Activated T-cell treated with anti-CD3 and anti-CD28 coated beads, Interleukin-2, amount 50 U/mL, for 4 hours (primary cell): ENCODE measurements at places on chromosomes 2 and 18.
A peak's percentile ranks its signal among the peaks of the same experiment; 100 is the strongest.

- DNase-seq: no peak
Observed at GRCh38 chr2:24919506-24920097, 435 bp downstream of the ADCY3 start.

- no peak for DNase-seq
Observed at GRCh38 chr2:226983895-226984749, 148.3 kb downstream of the RHBDD1 start.

GRCh38 chr18:77068321-77069312, 64.0 kb downstream of the MBP start:
- DNase-seq: peak; percentile 33

DNA sequence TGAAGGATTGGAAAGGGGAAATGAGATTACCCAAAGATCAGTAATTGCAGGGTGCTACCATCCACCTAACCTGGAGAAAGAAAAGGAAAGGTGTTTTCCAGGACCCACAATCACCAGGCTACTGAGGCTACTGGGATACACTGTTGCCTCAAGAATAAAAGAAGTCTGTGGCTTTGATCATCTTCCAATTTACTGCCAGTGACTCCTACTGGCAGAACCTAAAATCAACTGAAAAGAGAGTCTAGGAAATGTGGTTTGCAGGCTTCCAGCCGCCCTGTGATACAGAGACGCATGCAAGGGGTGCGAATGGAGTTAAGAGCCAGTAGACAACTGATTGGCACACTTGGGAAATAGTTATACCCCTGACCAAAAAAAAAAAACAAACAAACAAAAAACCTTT, 16.6 kb upstream of the TTL start:
- no peak for DNase-seq

DNA sequence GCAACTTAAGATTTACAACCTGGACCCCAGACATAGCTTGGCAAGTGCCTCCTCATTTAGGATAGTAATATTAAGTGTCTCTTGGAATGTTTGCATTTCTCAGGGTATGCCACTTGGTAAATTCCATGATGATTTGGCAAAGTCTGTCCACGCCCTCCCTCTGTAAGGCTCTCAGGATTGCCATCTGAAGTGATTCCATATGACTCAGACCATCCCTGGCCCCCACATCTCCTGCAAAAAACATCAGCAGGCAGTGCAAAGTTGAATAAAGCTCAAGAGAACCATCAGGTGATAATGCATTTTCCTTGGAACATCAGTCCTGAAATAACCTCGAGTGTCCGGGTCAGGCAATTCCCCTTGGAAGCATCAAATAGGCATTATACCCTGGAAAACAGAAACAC, 27.1 kb upstream of the PIEZO2 start:
- DNase-seq: no peak

GRCh38 chr18:6624271-6624660, 105.2 kb upstream of the ARHGAP28 start:
- DNase-seq: no peak

GRCh38 chr18:13266218-13267100, 47.9 kb downstream of the LDLRAD4 start:
- DNase-seq: no peak

GRCh38 chr2:144524118-144525009, 4.4 kb upstream of the ZEB2 start:
- no peak for DNase-seq

DNA sequence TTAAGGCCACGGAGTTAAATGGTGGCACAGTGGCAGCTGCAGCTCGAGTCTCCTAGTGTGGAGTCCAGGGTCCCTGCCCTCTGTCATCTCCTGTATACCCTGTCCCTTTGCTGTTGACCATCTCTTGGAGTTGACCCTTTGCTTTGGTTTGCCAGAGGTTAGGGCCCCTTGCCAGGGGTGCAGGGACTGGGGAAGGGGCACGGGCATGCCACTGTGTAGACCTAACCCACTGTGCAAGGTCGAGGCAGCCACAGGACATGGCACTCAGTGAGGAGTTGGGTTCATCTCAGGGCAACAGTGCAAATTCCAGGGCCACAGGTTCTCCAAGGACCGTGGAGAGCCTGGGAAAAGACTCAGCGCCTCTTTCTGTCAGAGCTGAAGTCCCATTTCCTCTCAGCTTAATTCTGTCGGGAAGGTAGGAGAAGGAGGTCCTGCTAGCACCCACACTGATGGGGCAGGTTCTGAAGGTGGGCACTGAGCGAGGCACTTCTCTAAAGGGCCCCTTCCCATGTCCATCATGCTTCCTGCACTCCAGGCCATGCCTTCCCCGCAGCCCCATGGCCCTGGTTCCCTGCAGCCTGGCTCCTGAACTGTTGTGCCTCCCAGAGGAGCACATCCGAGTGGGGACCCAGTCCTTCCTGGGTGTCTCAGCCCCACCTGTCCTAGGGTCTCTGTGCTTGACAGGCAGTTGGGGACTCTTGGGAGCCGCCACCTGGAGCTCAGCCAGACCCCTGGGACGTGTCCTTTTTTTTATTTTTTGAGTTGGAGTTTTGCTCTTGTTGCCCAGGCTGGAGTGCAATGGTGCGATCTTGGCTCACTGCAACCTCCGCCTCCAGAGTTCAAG, 2.8 kb downstream of the KHK start:
- DNase-seq: no peak

- DNase-seq: no peak
Observed at GRCh38 chr2:99631700-99632099, 141.9 kb upstream of the REV1 start.

DNA sequence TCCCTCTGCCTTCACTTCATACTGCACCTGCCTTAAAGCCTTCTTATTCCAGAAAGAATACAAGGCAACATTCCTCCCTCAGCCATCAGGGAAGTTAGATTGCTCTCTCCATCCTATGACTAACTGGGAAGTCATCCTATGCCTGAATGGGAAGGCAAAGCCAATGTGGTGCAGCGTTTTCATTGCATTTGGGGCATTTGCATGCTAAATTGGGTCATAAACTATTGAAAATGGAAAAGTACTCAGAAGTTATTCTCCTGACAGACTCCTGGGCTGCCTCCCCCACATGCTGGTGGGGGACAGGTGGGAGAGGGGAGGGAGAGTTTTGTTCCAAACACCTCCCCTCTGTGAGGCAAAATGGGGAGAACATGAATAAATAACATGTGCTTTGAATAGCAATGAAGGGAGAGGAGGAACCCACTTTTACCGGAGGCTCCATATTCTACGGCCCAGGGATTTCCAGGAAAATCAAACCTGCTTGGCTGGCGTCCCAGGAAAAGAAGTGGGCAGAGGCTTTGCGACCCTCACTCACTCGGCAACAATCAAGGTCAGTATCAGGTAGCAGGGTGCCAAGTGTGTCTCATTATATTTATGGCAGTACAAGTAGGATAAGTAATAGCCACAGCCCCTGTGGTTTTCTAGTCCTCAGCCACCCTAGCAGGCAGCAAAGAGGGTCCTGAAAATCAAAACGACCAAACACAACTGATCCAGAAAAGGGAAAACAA, 84.1 kb downstream of the BOD1L2 start:
- DNase-seq: no peak

- no peak for DNase-seq
Observed at GRCh38 chr2:200189964-200190363, 116.5 kb upstream of the SPATS2L start.

DNA sequence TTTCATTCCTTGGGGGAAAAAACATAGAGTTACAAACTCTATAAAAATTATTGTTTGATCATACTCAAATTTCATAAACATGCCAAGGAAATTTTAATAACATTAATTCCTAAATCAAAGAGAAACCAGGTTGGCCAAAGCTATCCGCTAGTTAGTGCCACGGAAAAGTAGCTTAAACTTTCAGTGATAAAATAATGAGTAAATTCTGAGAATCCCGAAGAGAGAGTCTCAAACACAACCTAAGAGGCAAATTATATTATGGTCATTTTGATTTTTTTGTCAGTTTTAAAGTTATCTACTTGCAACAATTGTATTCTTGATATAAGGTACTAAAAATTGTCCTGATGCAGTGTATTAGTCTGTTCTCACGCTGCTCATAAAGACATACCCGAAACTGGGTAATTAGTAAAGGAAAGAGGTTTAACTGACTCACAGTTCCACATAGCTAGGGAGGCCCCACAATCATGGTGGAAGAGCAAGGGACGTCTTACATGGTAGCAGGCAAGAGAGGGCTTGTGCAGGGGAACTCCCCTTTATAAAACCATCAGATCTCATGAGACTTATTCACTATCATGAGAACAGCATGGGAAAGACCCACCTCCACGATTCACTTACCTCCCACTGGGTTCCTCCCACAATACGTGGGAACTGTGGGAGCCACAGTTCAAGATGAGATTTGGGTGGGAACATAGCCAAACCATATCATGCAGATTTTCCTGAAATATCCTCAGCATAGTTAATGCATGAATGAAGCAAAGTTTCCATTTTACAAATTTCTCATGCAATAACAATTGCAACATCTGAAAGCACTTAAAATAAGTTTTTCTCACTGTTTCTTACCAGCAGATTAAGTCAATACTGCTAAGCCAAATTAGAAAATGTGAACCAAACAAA, 205.9 kb upstream of the STK17B start:
- no peak for DNase-seq

DNA sequence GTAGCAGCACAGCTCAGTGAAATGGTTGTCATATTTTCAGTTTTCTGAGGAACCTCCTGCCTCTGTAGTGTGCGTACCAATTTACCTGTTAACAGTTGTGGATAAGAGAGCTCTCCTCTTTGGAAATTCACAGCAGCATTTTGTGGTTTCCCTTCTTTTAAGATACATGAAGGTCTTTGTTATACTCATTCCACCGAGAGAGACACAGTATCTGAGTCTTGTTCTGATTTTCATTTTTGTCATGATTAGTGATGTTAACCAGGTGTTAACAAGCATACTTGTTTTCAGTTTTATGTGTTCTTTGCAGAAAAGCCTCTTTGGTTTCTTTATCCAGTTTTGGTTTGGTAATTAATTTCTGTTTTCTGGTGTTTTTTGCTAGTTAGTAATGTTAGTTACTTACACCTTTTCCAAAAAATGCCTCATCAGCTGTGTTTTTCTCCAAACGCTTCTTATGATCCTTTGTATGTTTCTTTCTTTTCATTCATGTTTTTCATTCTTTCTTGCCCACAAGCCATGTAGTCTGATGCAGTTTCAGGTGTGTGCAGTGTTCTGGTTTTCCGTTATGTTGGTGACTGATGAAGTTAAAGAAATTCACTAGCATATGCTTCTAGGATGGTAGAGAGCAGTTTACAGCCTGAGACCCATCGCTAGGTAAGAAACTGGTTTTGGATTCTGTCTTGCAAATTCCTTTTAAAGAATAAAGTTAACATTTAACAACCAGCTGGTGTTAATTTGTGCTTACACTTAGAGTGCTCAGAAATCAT, 30.1 kb downstream of the CCDC74A start:
- no peak for DNase-seq

- peak; percentile 67 for DNase-seq
Observed at GRCh38 chr2:43224131-43224570, 2.3 kb downstream of the ZFP36L2 start.
